ENCODE measurements at places on chromosomes 4 and X.

GRCh38 chr4:113621633-113622032, 139.9 kb downstream of the CAMK2D start:
- DNase-seq, result no peak

GRCh38 chr4:81498551-81499099, 26.9 kb upstream of the RASGEF1B start:
- no peak for DNase-seq

GRCh38 chrX:107154787-107155620, 36.4 kb upstream of the RBM41 start:
- DNase-seq, result peak; percentile 1

DNA sequence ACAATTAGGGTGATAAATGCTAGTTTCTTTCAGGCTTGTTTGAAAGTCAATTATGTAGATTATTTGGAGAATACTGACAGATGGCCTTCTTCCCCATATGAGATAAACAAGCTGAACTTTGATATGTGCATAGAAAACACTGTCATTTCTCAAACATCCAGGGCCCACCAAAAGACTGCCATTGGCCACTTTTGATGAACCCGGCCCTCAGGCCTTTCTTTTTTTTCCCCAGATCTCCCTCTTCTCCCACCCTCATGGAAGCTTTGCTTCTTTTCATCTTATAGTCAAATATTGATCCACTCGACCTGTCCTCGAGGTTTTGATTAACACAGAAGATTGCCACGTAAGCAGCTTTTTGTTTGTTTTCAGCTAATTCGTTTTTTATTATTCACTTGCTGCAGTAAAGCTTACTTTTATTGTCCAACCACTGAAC, 377.4 kb downstream of the SMARCA1 start:
- no peak for DNase-seq
